ENCODE measurements at places on chromosomes 4 and X. TPM values are rescaled to one million over a fixed set of nuclear protein-coding genes. Genes with fewer than 3 reads are reported as not detected.

DNA sequence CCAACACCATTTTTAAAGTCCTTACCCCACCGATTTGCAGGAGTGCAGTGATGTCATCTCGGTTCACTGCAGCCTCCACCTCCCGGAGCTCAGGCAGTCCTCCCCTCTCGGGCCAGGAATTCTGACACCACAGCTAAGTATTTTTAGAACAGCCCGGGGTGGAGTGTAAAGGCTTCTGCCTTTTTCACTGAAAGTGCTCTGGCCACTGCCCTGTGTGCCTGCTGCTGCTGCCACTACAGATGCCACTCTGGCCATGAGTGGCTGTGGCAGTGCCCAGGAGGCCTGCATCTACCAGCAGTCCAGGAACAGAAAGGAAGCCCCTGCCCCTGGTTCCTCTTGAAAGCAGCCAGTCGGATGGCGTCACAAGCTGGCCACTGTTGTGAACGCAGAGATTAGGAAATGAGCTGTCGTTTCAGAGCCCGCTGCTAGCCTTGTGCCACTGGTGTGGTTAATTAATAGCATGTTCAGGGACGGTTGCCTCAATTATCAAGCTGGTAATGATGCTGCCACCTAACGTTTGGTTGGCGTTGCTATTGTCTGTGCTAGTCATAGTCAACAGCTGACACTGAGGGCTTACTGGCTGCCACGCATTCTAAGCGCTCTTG lies 23.6 kb upstream of the TBC1D14 start:
- no peak for DNase-seq

- no peak for DNase-seq
These were observed 100.0 kb upstream of the STX18 start for GRCh38 chr4:4641661-4642495.

GRCh38 chr4:120843849-120844527 lies 78.5 kb downstream of the PRDM5 start:
- no peak for DNase-seq

DNA sequence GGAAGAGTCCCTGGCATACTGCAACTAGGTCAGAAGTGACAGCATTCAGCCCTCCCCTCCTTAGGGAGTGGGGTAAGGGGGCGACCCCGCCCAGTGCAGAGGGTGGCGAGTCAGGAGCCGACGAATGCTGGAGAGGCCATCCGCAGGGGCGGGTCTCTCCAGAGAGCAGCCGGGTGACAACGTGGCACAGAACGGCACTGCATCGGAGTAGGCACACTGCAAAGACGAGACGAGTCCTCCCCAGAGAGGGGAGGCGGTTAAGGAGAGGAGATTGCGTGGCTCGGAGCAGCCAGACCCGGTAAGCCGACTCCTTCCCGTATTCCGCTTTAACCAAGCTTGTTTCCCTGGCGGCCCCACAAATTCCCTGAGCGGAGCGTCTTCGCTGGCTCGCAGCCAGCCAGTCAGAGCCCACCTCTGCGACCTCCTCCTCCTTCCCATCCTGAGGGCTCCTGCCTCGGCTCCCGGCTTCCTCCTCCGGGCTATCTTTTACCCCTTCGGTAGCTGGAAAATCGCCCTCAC lies 54.9 kb downstream of the LINC00632 start:
- DNase-seq = no peak

GRCh38 chr4:6733358-6734164 lies 17.6 kb downstream of the BLOC1S4 start:
- DNase-seq = no peak

DNA sequence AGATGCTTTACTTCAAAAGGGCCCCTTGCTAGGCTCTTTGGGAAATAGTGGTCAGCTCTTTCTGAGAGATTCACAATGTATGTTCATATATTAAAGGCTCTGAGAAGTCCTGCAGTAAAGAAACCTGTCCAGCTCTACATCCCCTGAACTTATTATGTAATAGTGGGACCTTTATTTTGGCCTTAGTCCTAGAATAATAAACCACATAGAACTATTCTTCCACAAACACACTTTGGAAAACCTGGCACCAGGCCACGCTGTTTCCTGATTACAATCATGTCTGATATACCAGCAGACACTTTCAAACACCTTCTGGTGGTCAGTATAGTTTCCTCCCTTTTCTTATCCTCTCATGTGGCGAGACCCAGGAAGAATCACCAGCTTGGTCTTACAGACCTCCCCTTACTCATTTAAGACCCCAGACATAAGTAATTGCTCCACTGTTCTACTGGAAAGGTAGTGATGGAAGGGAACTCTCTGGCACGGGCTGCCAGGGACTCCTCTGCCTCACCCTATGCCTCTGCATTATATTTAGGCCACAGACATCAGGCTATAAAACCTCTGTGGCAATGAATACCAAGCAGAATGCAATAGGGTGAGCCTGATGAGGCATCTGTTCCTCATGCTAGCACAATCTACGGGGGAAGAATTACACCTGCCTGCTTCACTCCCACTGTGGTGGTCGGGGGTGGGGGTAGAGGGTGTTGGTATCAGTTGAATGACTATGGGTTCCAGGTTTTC lies 5.7 kb upstream of the PPEF1 start:
- DNase-seq = no peak

DNA sequence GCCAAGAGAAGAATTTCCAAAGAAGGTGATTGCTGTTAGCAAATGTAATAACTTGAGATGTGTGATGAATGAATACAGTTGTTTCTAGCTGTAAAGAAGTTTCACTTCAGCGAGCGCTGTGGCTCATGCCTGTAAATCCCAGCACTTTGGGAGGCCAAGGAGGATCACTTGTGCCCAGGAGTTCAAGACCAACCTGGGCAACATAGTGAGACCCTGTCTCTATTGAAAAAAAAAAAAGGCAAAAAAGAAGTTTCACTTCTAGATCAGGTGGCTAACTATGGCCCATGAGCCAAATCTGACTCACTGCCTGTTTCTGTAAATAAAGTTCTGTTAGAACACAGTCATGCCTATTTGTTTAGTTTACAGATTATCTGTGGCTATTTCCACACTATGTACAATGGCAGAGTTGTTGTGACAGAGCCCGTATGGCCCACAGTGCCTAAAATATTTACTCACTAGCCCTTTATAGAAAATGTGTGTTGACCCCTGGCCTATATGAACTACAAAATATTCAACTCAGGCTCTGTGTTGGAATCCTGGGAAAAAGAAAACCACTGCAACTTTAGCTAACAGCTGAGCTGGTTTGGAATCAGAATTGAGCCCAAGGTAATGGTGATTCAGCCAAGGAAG lies 54.1 kb upstream of the PRPS1 start:
- DNase-seq = no peak

- DNase-seq = no peak
These were observed 47.9 kb upstream of the TSPAN5 start for GRCh38 chr4:98706200-98706813.

DNA sequence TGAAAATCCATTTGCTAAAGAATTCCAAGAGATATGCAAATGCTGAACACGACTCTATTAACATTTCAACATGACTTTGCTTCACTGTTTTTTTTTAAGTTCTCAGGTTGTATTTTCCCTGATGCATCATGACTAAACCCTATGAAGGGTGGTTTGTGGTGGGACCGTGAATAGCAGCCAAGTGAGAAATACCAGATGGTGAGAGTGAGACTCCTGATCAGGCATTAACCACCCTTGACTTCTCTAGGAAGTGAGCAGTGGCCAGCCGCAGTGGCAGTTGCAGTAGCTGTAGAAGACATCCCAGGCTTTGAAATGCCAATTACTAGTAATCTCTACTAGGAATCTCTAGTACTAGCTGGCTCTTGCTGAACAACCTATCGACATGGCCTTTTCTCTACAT lies 383.4 kb downstream of the FAM133A start:
- DNase-seq = no peak

DNA sequence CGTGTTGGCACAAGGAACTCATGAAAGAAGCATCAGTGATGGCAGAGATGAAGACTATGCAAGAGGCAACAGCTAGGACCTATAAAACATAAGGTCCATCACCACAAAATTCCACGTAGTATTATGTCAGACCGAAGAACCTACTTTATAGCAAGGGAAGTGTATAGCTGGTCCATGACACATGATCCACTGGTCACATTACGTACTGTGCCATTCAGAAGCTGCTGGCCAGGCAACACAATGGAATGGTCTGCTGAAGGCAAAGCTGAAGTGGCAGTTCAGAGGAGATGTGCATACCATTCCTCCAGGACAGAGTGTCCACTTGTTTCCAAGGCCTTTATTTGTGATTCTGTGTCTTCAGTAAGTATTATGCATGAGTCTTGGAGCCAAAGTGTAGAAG lies 215.5 kb upstream of the UGT8 start:
- DNase-seq = no peak

DNA sequence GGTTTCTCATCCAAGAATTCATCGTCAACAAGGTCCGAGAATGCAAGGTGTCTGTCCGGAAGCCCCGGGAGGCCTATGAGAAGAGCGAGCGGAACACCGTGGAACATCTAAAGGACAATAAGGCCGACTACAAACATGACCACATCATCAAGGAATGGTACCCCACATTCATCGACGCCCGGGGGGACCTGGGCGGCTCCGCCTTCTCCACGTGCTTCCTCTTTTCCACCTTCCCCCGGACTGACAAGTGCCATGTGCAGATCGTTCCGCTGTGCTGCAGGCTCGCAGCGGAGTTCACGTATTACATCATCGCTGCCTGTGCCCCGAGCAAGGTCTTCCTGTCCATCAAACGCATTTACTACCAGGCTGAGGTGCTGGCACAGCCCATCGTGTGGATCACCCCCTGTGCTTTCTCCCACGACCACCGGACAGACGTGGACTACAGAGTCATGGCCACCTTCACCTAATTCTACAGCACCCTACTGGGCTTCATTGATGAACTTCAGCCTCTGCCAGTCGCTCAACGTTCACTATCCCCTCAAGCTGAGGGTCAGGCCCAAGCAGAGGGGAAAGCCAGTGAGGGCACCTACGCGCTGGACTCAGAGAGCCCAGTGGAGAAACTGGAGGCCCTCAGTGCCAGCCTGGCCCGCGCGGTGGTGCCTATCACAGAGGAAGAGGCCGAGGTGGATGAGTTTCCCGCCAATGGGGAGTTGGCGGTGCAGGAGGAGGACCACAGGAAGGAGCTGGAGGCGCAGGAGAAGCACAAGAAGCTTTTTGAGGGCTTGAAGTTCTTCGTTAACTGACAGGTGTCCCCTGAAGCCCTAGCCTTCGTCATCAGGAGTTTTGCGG lies 125.9 kb upstream of the PABPC4L start:
- no peak for DNase-seq

- no peak for DNase-seq
These were observed 139.9 kb upstream of the ATP6AP2 start for GRCh38 chrX:40440866-40441265.

- DNase-seq = no peak
These were observed 211.9 kb upstream of the HS3ST1 start for GRCh38 chr4:11640584-11640983.

- DNase-seq = no peak
These were observed 175.6 kb downstream of the ANKRD50 start for GRCh38 chr4:124536946-124537345.

DNA sequence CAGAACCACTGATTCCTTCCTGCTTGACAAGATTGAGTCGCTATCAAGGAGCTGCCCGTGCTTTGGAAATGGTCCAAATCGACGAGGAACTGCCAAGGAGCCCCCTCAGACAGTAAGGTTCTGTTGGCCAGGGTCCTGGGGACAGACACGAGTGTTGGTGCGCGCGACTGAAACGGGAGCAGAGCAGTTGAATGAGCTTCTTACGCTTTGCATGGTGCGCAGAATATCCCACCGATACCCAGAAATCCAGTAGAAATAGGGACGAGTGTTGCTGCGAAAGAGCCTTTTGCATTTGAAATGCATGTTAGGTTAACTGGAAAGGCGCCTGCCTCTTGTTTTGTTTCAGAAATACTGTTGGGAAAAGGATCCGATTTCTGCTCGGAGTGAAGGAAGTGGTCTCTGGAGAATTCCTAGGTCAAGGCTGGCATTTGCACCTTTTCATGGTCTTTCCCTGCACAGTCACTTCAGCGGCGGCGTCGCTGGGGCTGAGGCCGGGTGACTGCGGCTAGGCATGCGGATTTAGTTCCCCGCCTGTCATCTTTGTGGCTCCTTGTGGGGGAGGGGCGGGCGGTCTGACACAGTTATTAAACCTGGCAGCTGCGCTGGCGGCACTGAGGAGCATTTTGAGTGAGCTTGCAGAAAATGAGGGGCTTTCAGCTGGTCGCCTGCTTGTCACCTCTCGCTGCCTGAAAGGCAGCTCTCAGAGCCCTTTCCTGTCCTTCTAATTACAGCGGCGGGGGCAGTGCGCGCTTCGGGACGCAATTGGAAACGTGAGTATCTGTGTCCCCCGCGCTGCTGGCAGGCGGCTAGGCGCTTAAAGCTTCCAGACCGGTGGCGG lies 51.5 kb upstream of the TRIM2 start:
- peak; percentile 32 for DNase-seq

- no peak for DNase-seq
These were observed 16.9 kb downstream of the HELQ start for GRCh38 chr4:83438719-83439118.

DNA sequence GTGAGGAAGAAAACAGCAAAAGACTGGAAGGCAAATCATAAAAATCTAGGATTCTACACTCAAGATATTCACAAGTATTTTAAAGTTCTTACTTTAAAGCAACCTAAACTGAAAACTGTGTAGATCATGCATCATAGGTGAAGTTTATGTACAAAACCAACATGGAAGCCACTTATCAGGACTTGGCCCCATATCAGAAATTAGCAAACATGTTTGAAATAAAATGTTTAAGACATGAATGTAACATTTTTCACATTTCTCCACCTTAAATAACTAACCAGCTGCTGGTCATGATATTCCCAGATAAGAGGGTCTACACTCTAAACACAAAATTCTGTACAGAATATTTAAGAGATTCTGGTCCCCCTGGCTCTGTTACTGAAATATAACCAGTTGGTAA lies 38.5 kb downstream of the APBB2 start:
- no peak for DNase-seq

DNA sequence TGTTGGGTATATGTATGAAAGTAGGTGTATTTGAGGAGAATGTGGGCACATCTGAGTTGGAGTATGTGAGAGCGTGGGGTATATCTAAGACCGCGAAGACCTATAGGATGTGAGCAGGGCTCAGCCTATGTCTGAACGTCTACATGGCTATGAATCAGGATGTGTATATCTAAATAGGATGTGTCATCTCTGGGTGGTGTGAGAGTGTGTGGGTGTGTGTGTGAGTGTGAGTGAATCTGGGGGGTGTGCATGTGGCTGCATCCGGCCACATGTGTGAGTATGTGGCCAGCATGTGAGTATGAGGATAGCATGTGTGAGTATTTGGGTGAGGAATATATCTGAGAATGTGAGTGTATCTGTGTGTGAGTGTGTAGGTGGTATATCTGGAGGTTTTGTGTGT lies 7.7 kb downstream of the GPR173 start:
- DNase-seq = no peak

GRCh38 chrX:69138118-69138390 lies 27.2 kb downstream of the PJA1 start:
- no peak for DNase-seq

AFF2 gene
- 6.0 TPM for polyA plus RNA-seq

CT45A10 gene
- not detected for polyA plus RNA-seq

CABS1 gene
- polyA plus RNA-seq = 0.22 TPM

CCKAR gene
- polyA plus RNA-seq = not detected

UGT2A3 gene
- 89.6 TPM for polyA plus RNA-seq

COL4A6 gene
- polyA plus RNA-seq = 18.3 TPM

USP17L18 gene
- not detected for polyA plus RNA-seq

PPEF2 gene
- 0.56 TPM for polyA plus RNA-seq

LCORL gene
- polyA plus RNA-seq = 26.6 TPM

SMIM10 gene
- polyA plus RNA-seq = 11.8 TPM

RASGEF1B gene
- 12.7 TPM for polyA plus RNA-seq

SMIM10L2A gene
- polyA plus RNA-seq = 10.9 TPM

Measured in left renal cortex interstitium (tissue), 4 donors.